ENCODE measurements at places on chromosomes 2 and 18.
A peak's percentile ranks its signal among the peaks of the same experiment; 100 is the strongest.

GRCh38 chr2:240739797-240740196 is 48.1 kb downstream of the AQP12A start:
- no peak for DNase-seq

DNA sequence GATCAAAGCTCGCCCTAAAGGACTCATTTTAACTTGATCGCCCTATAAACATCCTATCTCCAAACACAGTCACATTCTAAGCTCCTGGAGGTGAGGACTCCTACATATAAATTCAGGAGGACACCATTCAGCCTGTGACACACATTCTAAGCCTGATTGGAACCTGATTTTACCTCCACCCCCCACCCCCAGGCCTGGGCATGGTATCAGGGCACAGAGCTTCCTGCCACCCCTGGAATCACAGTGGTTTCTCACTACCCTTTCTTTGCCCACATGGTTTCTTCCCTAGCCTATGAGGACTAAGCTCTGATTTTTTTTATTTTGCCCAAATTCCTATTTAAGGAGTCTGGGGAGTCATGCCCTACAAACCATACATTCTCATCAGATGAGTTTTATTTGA is 428.1 kb upstream of the ID2 start:
- no peak for DNase-seq

- DNase-seq = no peak
These were observed 276.0 kb downstream of the NCKAP5 start for GRCh38 chr2:133292259-133292658.

GRCh38 chr18:41034413-41034812 is 920.6 kb upstream of the PIK3C3 start:
- DNase-seq = no peak

- DNase-seq = no peak
These were observed 5.8 kb upstream of the NT5DC4 start for GRCh38 chr2:112714836-112715631.

DNA sequence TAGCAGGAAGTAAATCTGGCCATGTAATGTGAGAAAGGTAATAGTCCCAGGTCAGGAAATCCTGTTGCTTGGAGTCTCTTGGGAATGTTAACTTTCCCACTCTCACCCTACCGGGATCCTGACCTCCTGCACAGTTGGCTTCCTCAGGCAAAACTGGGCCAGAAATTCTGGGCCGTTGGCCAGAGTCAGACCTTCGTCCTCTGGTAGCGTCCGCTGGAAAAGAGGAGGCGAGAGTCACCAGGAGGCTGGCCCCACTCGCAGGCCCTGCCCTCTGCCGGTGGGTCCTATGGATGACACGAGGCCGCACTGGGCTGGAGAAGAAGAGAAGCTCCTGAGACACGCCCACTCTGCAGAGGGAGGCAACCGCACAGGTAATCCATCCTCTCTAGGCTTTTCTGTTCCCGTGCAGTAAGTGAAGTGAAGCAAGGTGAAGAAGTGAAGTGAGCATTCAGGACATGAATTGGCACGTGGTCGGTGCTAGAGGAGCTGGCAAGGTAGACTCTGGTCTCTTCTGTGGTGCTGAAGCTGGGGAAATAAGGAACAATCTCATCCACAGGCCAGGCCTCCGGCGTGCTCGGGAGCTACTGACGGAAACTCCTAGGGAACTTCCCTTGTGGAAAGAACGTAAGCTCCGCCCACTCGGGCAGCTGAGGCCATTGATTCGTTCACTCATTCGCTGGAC is 182.7 kb upstream of the GLI2 start:
- DNase-seq = peak; percentile 80

DNA sequence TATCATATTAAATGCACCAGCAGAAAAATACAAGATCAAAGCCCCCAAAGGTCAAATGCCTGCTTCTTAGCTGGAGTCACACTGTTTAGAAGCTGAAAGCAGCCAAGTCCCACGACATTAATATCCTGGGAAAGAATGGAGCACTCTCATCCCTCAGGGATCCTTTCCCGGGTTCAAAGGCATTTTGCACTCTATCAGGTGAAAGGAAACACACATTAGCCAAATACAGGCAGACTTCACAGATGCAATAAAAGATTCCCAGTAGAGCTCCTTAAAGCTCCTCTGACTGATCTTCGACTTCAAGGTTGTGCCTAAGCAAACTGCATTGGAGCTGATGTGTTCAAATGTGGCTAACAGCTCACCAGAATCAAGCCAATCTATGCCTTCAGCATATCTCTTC is 158.4 kb downstream of the RNF152 start:
- DNase-seq = no peak

- no peak for DNase-seq
These were observed 888.4 kb downstream of the TSN start for GRCh38 chr2:122643725-122644329.

GRCh38 chr18:54923339-54923956 is 35.8 kb downstream of the CCDC68 start:
- no peak for DNase-seq

DNA sequence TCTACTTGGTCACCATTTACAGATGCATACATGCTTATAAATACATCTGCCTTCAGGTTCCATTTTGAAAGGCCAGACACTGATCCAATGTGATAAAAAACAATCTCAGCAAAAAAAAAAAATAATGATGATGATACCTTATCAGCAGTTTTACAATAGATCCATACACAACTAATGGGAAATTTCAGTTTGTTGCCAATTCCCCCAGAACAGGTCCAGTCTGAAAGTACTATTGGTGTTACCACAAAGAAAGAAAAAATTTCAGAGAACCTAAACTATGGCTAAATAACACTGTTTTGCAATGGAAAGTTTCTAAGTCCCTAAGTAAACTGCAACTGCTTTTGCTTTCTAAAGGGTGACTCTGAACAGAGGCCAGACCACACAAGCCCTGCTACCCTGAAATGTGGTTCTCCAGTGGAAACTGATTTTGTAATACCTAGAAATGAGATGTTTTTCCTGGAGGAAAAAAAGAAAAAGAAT is 54.1 kb downstream of the LPIN2 start:
- DNase-seq = no peak

- DNase-seq = no peak
These were observed 9.8 kb downstream of the AGXT start for GRCh38 chr2:240878341-240878936.

DNA sequence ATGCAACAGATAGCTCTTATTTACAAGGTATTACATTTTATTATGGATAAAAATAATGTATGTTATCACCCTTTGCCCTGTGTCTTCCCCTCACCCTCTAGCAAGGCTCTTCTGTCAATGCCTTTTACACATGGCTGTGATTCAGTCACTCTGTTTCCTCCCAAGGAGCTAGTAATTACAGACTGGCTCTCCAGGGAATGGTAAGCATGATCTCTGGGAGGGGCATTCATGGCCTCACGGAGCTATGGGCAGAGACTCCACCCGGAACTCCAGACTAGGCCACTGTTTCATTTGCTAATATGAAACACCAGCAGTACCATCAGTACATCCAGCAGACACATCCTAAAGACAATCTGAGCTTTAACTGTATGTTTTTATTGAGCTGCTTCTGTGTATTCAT is 410.9 kb upstream of the CYRIA start:
- DNase-seq = no peak

DNA sequence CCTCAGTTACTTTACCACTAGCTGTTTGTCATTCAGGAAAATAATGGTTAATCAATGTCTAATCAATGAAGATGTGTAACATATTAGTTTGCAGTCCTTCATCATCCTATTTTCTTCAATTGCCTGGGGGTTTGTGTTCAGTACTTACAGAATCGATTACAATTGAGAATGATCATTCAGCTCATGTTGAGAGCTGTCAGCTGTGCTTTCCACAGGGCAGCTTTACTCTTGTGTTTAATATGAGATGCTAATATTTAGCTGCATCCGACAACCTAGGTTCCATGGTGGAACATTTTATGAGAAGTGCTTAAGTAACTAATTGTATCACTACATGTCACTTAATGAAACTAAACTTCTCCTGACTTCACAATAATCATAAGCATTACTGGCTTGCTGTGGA is 191.9 kb downstream of the GRB14 start:
- no peak for DNase-seq

DNA sequence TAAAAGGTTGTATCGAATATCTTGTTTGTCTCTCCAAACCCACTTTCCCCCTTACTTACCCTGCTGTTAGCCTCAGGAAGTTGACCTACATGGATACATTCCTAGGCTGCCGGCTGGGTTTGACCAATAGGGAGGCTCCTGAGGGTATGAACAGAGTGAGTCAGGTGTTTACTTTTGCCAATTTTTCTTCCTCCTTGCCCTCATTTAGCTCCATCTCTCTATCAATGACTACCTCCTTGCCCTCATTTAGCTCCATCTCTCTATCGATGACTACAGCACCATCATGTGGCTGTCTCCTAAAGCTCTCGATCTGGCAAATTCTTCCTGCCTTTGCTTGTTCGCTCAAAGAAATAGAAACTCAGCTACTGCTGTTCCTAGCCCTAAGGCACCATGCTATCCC is 571.9 kb upstream of the CRIM1 start:
- DNase-seq = no peak

- DNase-seq = no peak
These were observed 20.0 kb upstream of the SPATA3 start for GRCh38 chr2:230975927-230976326.

DNA sequence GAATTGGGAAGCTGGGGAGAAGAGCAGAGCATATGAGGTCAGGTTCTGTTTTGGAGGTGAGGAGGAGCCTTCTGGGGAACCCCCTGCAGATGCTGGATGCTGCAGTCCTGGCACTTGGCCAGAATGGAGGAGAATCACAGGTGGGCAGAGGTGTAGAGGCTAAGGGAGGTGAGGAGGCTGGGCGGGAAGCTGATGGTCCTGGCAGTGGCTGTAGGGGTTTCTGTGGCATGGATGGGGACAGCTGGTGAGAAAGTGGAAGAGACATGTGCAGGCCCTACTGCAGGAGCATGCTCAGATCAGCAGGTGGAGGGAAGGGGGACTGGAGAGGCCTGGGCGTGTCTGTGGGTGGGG is 101.3 kb downstream of the DYSF start:
- no peak for DNase-seq

DNA sequence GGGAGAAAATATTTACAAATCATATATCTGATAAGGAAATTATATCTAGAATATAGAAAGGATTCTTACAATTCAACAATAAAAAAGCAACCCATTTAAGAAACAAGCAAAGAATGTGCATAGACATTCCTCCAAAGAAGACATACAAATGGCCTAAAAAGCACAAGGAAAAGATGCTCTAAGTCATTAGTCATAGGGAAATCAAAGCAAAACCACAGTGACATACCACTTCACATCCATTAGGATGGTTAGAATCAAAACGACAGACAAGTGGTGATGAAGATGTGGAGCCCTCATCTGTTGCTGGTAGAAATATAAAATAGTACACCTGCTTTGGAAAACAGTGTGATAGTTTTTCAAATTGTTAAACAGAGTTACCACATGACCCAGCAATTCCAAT is 48.2 kb downstream of the MAPRE2 start:
- DNase-seq = no peak

- no peak for DNase-seq
These were observed 21.3 kb upstream of the CDC42EP3 start for GRCh38 chr2:37692711-37693110.

DNA sequence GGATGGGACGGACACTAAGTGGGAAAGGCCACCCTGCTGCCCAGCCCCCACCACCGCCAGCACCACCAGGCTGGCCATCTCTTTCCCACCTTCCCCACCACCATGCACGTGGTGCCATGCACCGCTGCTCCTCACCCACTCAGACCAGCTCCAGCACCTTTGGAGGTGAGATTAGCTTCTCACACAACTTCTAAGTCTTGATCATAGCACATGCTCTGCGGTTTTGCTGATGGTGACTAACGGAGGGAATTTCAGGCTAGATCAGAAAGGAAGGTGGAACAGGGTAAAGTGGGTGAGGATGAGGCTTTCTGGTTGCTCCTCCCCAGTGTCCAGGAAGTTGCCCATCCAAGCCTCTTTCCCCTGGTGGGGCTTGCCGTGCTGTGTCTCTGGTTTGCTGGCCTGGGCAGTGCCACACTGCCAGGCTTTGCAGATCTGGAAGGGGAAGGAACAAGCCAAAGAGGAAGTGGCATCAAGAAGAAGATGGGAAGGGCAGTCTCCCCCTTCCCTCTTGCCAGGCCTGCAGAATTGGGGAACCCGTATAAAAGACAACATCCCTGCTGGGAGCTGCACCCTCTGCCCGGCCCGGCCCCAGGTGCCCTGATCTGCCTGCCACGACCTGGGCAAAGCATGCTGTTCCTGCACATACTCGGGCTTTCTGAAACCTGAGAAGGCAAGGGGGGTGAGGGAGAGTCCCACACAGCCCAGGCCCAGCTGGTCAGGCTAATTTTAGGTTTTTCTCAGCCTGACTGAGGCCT is 44.3 kb upstream of the CAB39 start:
- DNase-seq = no peak

DNA sequence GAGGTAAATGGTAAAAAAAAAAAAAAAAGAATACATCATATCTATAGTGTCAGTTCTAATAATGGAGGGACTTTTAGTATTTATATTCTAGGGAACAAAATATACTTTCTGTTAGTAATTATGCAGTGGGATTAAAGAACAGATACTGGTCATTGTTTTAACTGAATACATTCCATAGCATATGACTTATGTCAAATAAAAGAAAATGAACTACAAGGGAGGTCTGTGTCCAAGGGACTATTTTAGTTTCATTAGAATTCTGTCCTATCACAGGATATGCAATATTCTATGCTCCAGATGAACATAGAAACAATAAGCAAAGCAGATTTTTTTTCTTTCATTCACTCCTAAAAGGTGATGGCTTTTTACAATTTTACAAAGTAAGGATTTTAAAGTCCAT is 154.2 kb upstream of the ZEB2 start:
- no peak for DNase-seq

GRCh38 chr2:237967463-237967951 is 693 bp downstream of the UBE2F start:
- peak; percentile 30 for DNase-seq

DNA sequence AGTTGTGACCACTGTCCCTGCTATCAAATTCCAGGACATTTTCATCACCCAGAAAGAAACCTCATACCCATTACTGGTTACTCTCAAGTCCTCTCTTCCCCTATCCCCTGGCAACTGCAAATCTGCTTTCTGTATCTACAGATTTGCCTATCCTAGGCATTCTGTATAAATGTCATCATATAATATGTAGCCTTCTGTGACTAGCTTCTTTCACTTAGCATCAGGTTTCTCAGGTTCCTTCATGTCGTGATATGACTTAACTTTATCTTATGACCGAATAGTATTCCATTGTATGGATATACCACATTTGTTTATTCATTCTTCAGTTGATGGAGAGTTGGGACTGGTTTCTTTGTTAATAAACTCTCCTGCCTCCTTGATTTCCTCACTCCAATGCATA is 60.5 kb downstream of the PMAIP1 start:
- no peak for DNase-seq

DNA sequence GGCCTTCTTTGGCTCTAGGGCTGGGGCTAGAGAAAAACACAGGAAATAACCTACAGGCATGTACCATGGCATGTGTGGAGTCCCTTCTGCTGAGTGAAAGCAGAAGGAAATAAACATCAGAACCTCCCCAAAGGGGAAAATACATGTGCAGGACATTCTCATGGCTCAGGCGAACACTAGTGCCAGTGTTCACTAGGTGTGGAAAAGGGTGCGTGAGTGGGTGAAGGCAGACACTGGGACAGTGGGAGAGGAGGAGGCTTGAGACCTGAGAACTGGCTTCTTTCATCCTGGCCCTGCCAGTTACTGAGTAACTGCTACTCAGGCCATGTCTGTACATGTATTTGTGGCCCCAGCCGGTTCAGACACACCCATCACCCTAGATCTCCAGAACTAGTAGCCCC is 268.2 kb downstream of the PRKCE start:
- DNase-seq = no peak

- DNase-seq = no peak
These were observed 13.4 kb upstream of the ASB1 start for GRCh38 chr2:238413368-238413767.

All from progenitor cell of endocrine pancreas (in vitro differentiated cells).